ENCODE measurements at places on chromosomes 12 and 14.

GRCh38 chr12:108348842-108349241, 9.7 kb upstream of the CMKLR1 start:
- no peak for DNase-seq

- no peak for DNase-seq
These were observed 94.3 kb downstream of the LRRC74A start for GRCh38 chr14:76920331-76921087.

DNA sequence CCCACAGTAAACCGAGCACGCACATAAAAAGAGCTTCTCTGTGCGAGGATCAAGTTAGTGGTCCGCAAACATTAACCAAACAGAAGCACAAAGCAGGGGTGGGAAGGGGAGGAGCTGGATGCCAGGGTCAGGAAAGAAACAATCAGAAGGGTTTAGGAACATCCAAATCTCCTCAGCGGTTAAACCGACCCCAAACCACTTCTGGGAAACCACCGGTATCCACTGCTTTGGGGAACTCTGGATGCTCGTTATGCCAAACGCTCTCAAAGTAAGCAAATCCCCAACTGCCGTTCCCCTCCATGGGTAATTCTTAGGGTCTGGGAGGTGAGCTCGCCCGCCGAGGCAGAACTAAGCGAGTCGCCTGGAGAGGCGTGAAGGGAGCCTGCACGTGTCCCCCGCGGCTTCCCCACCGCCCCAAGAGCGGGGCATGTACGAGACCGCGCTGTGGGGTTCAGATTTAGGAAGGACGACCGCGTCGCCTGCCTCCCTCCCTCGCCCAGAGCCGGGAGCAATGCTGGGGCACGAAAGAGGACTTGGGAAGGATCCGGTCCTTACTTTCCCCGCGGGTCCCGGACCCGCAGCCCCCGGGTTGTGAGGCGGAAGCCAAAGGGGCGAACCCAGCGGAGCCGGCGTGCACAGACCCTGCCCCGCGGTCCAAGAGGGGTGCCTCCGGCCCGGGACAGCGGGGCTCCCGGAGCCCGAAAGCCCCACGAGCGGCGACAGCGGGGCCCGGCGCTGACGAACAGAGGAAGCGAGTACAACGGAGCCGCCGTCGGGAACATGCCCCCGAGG, 711 bp downstream of the SBNO1 start:
- peak; percentile 1 for DNase-seq

GRCh38 chr12:100382338-100382737, 25.5 kb downstream of the SLC17A8 start:
- DNase-seq: no peak

- DNase-seq: no peak
These were observed 21.7 kb downstream of the SMCO2 start for GRCh38 chr12:27468241-27468640.

DNA sequence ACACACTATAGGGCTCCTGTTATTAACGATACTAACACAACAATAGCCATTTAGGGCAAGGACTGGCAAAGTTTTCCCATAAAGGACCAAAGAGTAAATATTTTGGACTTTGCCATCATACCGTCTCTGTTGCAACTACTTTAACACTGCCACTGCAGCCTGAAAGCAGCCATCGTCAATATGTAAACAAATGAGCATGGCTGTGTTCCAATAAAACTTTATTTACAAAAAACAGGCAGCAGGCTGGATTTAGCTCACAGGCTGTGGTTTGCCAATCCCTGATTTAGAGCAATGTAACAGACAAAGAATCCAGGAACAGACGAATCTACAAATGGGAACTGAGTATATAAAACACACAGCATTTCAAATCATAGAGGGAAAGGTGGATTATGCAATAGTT, 84.1 kb downstream of the FRMD6 start:
- DNase-seq: no peak

DNA sequence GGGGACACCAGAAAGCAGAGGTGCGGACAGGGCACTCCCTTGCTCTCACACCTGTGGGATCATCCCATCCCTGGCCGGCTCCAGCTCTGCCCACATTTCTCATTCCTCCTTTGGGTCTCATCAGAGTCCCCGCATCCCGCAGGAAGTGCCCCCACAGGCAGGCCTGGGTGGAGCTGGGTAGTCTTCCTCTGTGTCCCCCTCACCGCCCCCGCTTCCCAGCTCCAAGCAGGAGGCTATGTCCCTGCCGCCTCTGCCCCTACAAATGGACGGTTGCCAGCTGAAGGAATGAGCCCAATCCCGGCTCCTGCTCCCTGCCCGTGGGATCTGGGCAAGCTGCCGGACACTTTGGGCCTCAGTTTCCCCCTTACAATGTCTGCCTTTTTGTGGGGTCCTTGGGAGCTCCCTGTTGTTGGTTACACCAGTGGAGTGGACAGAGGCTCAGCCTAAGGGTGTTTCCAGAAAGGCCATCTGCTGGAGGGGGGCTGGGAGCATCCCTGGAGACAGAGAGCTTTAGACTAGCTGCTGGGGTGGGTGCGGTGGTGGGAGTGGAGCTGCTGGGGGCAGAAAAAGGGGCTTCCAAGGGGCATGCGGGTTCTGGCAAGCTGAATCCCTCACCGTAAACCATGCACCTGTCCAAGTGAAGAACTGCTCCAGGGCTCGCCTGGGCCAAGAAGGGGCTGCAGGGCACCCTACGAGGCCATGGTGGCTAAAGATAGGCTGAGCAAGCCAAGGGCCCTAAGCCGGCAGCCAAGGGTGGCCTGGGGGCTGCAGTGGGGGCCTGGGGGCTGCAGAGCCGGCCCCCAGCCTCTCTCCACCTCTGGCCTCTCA, 7.9 kb upstream of the GPR132 start:
- no peak for DNase-seq

DNA sequence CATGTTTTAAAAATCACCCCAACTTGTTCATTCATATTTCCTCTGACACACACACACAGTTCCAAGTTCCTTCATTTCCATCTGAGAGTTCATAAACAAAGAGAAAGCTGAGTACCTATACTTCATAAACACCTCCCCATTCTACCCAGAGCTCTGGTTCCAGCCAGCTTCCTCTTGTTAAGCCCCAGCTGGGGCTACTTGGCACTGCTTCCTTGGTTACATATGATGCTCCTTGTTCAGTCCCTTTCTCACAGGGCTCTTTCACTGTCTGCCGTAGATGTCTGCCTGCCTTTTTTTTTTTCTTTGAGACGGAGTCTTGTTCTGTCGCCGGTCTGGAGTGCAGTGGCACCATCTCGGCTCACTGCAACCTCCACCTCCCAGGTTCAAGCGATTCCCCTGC, 77.5 kb downstream of the COX16 start:
- no peak for DNase-seq

GRCh38 chr14:50599700-50600444, 39.9 kb downstream of the ATL1 start:
- DNase-seq: no peak

DNA sequence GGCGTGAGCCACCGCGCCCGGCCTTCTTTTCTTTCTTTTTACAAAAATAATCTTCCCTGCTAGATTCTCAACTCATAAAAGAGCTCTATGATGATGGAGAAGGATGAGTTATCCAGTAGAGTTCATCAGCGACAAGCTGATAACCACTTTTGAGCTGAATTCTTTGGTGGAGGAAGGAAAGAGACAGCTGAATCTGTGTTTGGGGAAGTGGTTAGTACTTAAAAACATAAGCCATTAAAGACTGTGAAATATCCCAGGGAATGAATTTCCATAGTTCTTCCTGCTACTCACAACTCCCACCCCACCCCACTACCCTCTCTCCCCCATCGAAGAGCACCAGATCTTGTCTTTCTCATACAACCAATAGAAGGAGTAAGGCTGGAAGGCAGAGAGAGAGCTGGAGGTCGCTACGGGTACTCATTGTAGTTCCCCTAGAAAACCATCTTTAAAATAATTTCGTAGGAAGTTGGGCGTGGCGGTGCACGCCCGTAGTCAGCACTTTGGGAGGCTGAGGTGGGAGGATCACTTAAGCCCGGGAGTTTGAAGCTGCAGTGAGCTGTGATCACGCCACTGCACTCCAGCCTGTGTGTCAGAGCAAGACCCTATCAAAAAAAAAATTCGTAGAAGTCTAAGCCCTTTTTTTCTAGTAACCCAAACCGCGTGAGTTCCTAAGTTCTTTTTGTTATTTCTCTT, 647 bp upstream of the ESPL1 start:
- DNase-seq: no peak

- DNase-seq: no peak
These were observed 89.2 kb downstream of the DAAM1 start for GRCh38 chr14:59277659-59278058.

GRCh38 chr12:34606749-34607519, 584.6 kb downstream of the ALG10 start:
- DNase-seq: no peak

GRCh38 chr14:99808515-99808914, 15.3 kb downstream of the EML1 start:
- no peak for DNase-seq

Measured in amygdala (tissue), 56 donors.